GM12878 (cell line): ENCODE measurements at places on chromosomes 5 and 9. TPM values are rescaled to one million over a fixed set of nuclear protein-coding genes. Genes with fewer than 3 reads are reported as not detected.

ARL10 gene
- total RNA-seq: 6.4 and 7.2 TPM in 2 replicates

KCNMB1 gene
- total RNA-seq: 3.5 and 3.8 TPM in 2 replicates

ANGPTL2 gene
- total RNA-seq: 1.6 TPM in 2 replicates

AIF1L gene
- 0.15 TPM in 1 of 2 replicates, not detected in the other for total RNA-seq

IFNB1 gene
- total RNA-seq: not detected in 2 replicates

SCGB3A2 gene
- not detected in 2 replicates for total RNA-seq

- H3K36me3 ChIP-seq: no peaks in the 10 kb centered on the region
- no peak for DNase-seq
- no peak overlapping the region for H3K4me3 ChIP-seq
- no peak overlapping the region for H3K27ac ChIP-seq
- no peaks in the 10 kb centered on the region; the same call in 1 of the 2 replicates for H3K27me3 ChIP-seq
Measured at GRCh38 chr9:2872250-2872930, 28.5 kb upstream of the PUM3 start.

- peak overlapping the region; percentile 57 for H3K4me3 ChIP-seq
- peaks cover 8% of the 10 kb centered on the region; the same call in 1 of the 2 replicates for H3K27me3 ChIP-seq
- H3K4me1 ChIP-seq: no peaks in the 10 kb centered on the region; the same call in 1 of the 2 replicates
- DNase-seq: no peak
Measured at GRCh38 chr9:122346478-122347347, 24.1 kb upstream of the PTGS1 start.

DNA sequence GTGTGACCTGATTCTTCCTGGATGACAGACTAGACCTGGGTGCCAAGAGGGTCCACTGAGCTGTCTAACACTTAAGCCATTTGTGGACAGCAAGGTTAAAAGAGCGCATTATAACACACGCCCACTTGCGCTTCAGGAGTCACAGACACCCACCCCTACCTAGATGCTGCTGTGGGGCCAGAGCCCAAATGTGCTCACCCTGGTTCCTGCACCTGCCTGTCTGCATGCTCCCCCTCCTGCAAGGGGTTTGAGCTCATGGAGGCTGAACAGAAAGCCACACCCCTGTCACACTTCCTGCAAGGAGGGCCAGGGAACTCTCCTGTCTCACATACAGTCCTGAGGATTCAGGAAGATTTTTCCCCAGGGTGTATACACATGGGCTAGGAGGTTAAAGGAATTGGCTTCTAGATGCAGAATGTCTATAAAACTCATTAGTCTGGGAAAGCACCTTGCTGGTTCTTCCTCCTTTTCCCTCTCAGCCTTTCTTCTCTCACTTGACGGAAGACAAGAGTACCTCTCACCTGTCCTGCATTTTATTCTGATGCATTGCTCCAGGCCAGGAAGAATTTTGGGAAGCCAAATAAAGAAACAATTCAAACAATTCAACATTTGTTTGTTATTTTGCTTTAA is 87.4 kb upstream of the LHFPL2 start:
- no peaks in the 10 kb centered on the region for H3K27me3 ChIP-seq
- H3K36me3 ChIP-seq: no peaks in the 10 kb centered on the region
- H3K4me3 ChIP-seq: no peak overlapping the region
- peaks cover 50% of the 10 kb centered on the region for H3K4me1 ChIP-seq
- H3K27ac ChIP-seq: no peak overlapping the region
- DNase-seq: no peak

- no peak overlapping the region for H3K4me3 ChIP-seq
- H3K27ac ChIP-seq: no peak overlapping the region
- H3K36me3 ChIP-seq: no peaks in the 10 kb centered on the region
- no peaks in the 10 kb centered on the region; the same call in 1 of the 2 replicates for H3K27me3 ChIP-seq
Measured at GRCh38 chr5:113099822-113100221, 123.2 kb downstream of the DCP2 start.

DNA sequence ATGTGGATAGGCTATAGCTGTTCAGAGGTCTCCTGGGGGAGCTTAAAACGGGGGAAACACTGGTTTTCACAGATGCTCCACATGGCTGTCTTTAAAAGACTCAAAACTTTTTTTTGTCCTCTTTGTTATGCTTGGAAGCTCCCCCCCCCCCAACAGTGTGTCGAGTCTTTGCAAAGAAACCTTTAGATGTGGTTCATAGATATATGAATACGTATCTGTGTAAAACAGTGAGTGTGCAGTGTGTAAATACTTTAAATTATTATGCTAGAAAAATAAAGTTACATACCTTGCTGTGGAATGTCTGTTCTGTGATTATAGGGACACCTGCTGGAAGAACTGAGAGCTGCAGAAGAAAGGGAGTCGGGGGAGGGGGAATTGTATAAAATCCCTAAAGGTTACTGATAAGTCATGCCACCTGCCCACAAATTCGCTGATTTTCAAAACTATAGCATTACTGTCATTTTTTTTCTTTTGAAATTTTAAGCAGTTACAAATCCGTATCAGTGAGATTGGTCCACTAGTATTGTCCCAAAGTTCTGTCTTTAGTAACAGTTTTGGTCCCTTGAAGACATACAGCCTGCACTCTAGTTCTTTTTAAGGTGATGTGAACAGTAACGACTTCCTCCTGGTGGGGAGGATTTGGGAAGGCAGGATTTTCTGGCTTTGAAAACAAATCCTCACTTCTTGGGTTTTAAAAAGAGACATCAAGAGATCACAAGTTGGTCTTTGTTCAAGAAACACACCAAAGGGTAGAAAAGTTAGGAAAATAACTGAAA is 22.9 kb downstream of the RGMB start:
- no peak overlapping the region for H3K4me3 ChIP-seq
- H3K4me1 ChIP-seq: no peaks in the 10 kb centered on the region
- no peak overlapping the region for H3K27ac ChIP-seq

DNA sequence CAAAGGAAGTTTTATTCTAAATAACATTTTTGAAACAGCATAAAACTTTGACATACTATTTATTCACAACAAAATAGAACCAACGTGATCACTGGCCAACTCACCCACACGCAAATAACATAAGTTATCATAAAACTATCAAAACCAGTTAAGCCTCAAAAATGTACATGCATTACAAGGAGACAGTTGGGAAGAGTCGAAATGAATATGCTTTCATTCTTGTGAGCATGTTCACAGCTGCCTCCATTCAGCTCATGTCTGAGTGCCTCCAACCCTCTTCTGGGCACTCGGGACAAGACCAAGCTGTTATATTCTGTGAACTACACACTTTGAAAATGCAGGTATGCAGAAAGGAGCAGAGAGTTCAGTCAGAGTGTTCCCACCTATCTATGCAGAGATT is 284.9 kb downstream of the BNC2 start:
- H3K27ac ChIP-seq: no peak overlapping the region
- no peak overlapping the region for H3K4me3 ChIP-seq
- no peaks in the 10 kb centered on the region for H3K4me1 ChIP-seq
- no peaks in the 10 kb centered on the region for H3K36me3 ChIP-seq
- DNase-seq: no peak

DNA sequence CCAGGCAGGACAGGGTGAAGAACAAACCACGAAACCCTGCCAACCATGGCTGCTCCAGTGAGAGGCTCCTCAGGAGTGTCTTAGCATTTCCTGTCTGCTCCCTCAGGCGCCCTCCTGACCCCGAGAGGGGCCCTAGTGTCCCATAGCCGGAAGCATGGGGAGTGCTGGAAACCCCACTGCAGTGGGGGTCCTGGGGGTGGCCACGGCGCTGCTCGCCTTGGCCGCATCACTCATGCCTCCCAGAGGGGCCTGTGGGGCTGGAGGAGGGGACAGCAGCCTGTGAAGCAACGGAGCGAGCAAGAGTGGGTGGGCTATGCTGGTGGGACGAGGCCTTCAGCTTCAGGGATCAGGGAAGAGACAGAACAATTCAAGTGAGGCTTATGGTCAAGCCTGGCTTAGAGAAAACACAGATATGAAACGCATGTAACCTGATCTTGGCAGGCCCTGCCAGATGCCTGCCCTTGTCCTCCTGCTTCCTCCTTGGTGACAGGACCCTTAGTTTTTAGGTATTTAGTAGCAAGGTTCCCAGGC is 219.1 kb downstream of the FANCC start:
- no peak overlapping the region for H3K4me3 ChIP-seq
- H3K4me1 ChIP-seq: no peaks in the 10 kb centered on the region
- no peaks in the 10 kb centered on the region for H3K27me3 ChIP-seq
- H3K36me3 ChIP-seq: no peaks in the 10 kb centered on the region; the same call in 1 of the 2 replicates
- DNase-seq: no peak
